Naive B cell (primary cell): ENCODE measurements at places on chromosomes 6 and 20.

DNA sequence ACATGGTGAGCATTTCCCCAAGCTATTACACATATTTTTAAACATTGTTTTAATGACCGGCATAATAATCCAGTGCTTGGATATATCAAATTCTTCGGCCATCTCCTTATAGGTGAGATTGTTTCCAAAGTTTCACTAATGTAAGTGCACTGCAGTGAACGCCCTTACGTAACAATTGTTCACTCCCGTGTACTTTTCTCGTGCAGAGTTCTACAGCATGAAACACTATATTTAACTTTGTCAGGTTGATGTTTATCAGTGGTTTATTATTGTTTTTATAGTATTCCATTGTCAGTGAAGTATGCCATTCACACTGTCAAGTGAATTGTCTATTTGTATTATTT is 3.4 kb upstream of the GZF1 start:
- no peak for DNase-seq

- DNase-seq, result no peak
Observed at GRCh38 chr20:10647471-10647870, 26.3 kb downstream of the JAG1 start.

DNA sequence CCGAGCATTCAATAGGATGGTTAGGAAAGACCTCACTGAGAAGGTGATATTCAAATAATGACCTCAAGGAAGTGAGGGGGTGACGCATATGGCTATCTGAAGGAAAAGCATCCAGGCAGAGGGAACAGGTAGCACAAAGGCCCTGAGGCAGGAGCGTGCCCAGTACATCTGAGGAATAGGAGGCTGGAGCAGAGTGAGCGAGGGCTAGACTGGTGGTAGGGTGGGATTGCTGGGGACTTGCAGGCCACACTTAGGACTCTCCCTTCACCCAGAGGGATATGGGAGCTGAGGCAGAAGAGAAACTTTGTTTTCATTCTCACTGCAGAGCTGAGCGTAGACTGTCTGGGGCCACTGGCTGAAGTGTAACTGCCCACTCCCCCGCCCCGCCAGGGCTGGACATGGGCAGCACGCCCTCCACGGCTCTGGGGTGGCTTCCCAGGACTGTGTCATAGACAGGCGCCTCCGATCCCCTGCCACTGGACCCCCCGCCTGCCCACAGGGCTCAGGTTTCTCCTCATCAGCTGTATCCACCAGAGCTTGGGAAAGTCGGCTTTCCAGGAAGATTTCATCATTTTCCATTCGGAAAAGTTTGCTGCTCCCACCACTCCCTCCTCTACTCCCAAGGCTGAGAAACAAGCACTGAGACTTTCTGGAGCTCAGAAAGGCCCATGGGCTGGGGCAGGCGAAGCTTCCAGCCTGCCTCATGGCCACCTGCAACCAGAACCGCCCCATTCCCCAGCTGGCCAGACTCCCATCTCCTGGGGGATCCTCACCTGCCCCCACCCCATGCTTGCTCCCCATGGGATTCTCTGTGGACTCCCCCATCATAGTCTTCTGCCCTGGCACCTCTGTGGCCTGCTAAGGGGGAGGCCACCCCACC is 142.6 kb downstream of the MRPL14 start:
- DNase-seq, result no peak

DNA sequence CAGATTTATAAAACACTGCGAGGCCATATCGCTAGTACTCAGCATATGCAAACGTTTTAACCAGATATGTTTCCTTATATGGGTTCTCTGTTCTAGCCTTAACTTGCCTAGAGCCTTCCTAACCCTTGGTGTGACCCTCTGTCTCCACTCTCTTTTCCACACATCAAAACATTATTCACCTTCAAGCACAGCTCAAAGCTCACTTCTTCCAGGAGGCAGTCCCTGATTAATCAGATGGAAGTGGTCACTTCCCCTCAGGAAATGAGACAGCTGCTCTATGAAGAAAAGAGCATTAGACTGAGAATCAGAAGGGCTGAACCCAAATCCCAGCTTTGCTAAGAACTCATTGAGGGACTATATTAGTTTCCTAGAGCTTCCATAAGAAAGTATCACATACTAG is 39.8 kb upstream of the SLC17A4 start:
- no peak for DNase-seq

DNA sequence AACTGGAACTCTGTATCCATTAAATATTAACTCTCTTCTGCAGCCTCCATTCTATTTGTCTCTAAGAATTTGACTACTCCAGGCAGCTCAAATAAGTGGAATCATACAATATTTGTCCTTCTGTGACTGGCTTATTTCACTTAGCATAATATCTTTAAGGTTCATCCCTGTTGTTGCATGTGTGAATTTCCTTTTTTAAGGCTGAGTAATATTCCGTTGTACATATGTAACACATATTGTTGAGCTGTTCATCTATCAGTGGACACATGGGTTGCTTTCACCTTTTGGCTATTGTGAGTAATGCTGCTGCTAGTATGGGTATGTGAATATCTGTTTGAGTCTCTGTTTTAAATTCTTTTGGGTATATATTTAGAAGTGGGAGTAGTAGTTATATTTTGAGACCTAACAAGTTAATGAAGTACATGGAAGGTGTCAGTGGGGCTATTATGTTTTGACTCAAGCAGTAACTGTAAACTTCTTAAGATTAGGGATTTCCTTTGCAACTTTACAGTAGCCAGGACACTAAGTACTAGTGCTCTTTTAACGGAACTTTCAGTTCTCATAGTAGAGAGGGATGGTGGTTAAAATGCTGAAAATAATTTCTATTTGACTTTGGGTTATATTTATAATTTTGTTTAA is 29.7 kb upstream of the TMEM217 start:
- no peak for DNase-seq

- no peak for DNase-seq
Observed at GRCh38 chr6:132227904-132228303, 173.4 kb downstream of the MOXD1 start.

GRCh38 chr20:63273635-63274380 is 1.2 kb downstream of the ARFGAP1 start:
- DNase-seq, result no peak

- DNase-seq, result peak; percentile 55
Observed at GRCh38 chr6:166786704-166787293, 159.7 kb upstream of the RPS6KA2 start.

DNA sequence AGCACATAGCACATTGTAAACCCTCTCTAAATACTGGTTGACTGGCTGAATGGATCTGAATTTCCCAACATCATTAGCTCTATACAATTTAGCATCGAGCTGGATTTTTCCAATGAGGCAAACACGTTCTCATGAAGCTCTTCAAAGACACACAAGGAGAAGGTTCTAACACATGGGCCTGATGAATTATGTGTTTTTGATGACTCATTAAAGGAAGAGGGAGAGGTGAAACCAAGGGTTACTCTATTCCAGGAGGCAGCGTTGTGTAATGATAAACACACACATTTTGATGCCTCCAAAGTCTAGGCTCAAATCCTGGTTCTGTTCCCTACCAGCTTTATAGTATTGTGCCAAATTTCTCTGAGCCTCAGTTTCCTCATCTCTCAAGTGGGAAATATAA is 84.3 kb downstream of the PFDN4 start:
- no peak for DNase-seq

GRCh38 chr6:136326038-136326553 is 36.5 kb upstream of the BCLAF1 start:
- DNase-seq, result no peak

- no peak for DNase-seq
Observed at GRCh38 chr6:157891544-157892362, 68.7 kb downstream of the SNX9 start.
